ENCODE measurements at places on chromosomes 16 and 17.

DNA sequence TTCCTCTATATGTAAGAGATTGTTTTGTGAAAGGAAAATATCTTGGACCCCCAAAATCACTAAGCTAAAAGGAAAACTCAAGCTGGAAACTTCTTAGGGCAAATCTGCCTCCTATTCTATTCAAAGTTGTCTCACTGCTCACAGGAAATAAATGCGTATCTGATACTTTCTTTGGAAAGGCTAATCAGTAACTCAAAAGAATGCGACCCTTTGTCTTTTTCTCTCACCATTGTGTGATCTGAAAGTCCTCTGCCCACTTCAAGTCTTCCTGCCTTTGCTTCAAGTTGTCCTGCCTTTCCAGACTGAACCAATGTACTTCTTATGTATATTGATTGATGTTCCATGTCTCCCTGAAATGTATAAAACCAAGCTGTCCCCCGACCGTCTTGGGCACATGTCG, 157.3 kb downstream of the KIF2B start:
- DNase-seq, result no peak

- DNase-seq, result no peak
Measured at GRCh38 chr17:40605306-40605705, 40.0 kb upstream of the CCR7 start.

GRCh38 chr16:65833171-65833871, 533.2 kb upstream of the CDH5 start:
- DNase-seq, result no peak

- no peak for DNase-seq
Measured at GRCh38 chr17:62755141-62755851, 52.8 kb downstream of the MARCHF10 start.

GRCh38 chr16:81005610-81006161, 999 bp downstream of the CMC2 start:
- no peak for DNase-seq
